Activated gamma-delta T cell (primary cell): ENCODE measurements at places on chromosomes 6 and 20.

GRCh38 chr6:79571030-79571367 lies 33.8 kb upstream of the LCA5 start:
- DNase-seq = no peak

DNA sequence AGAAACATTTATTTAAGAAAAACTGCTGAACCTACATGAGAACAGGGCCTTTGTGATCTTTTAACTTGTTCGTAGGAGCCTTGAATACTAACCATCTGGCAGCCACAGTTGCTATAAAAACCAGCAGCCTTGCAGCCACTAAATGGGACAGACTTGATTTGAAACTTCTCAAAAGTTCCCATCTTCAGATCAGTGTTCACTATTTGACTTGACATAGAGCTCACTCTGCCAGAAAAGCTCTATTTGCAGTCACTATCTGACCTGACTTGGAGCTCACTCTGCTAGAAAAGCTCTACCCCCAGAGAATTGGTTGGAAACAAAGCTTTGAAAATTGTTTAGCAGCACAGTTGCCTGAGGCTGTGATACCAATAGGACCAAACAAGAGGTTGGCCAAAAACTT lies 119.3 kb upstream of the F13A1 start:
- DNase-seq = no peak

- no peak for DNase-seq
Observed at GRCh38 chr6:135329851-135330803, 149.0 kb downstream of the MYB start.

GRCh38 chr6:121755485-121755884 lies 320.0 kb downstream of the GJA1 start:
- DNase-seq = no peak

DNA sequence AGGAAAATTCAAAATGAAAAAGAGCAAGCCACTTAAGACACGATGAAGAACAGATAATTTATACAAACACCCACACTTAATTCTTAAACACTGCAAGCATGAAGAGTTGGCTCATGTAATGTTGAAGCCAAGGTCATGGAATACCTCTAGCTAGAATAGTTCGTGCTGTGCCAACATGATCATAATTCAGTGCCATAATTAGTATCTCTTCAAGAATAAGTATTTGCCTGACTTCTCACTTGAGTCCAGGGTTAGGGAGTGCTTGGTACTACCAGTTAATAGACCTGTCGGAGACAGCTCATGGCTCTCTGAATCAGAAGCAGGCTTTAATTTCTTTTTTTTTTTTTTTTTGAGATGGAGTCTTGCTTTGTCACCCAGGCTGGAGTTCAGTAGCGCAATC lies 206.3 kb downstream of the UNC5CL start:
- no peak for DNase-seq

- DNase-seq = no peak
Observed at GRCh38 chr6:168102315-168102985, 23.4 kb upstream of the FRMD1 start.

DNA sequence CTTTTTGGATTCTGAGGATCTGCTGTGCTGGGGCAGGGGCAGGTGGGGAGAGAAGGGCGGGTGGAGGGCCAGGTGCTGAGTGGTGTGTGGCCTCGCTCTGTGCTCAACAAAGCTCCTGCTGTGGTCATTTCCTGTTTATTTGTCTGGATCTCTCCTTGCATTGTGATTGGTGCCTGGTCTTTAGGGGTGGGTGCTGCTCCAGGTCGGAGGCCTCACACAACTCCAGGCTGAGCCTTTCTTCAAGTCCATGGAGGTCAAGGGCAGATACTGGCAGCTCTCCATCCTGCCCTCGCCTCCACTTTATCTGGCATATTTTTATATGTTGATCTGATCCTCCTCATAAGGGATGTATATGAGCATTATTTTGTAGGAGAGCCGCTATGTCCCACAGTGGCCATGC lies 36.2 kb downstream of the HLA-F start:
- DNase-seq = no peak

GRCh38 chr6:106005954-106006353 lies 80.2 kb upstream of the PRDM1 start:
- no peak for DNase-seq

- no peak for DNase-seq
Observed at GRCh38 chr6:43627008-43627825, 1.8 kb downstream of the GTPBP2 start.

GRCh38 chr6:62492192-62492822 lies 206.3 kb upstream of the KHDRBS2 start:
- no peak for DNase-seq

- no peak for DNase-seq
Observed at GRCh38 chr20:8434326-8434876, 302.3 kb downstream of the PLCB1 start.

DNA sequence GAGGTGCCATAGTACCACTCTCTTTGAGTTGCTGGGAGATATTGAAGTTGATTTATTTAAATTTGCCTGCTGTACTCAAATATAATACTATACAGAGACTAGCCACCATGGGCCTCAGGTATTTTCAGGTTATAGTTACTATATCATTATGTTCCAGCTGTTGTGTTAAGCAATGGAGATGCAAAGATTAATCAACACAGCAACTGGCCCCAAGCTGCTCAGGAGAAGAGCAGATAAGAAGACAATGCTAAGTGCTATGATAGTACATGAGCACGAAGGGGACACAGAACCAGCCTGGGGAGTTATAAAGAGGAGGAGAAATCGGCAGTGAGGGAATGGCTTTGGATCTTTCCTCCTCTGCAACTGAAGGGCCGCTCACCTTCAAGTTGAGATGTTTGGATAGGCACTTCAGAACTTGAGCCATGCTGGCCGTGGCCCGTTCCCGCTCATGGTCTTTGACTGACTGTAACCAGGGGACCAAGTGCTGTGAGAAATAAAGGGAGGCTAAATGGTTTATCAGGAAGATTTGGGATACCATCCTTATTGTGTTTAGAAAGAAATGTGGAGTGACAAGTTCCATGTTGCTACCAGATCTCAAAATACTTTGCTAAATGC lies 24.3 kb upstream of the RPN2 start:
- no peak for DNase-seq
